ENCODE measurements at places on chromosomes 11 and 22.

DNA sequence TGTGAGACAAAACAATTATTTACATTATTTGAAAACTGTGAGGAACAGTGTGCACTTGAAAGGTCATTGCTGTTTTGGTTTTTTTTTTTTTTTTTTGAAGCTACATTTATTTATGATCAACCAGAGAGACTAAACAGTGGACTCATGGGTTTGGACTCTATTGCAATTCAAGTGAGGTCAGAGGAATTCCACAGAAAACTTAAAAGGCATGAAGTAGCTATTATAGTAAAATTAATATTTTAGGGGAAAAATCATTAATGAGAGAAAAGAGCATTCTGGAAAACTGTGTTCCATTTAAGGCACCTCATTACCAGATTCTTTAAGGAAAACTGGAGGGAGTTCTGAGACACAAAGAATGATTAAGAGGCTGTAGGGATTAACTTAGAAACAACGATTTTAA is 102.8 kb downstream of the WNT11 start:
- DNase-seq: no peak

DNA sequence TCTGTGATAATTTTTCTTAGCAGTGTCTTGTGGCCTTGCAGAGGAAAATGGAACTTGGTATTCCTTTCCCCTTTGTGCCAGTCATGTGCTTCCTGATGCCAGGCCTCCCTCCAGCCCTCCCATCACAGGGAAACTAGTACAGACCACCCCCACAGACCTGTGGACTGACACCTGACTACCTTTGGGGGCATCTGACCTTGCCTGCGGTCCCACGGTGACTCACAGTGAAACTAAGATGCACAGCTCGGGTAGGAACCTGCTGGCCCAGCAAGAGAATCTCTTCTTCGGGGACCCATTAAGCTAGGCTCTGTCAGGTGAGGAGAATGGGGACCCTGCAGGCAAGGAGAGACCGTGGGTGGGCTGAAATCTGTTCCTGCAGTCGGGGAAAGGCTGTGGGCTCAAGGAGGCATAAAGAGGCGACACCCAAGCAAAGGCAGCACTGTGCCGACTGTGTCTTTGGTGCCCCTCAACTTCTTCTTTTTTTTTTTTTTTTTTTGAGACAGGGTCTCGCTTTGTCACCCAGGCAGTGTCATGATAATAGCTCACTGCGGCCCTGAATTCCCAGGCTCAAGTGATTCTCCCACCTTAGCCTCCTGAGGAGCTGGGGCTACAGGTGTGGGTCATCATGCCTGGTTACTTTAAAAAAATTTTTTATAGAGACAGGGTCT is 20.8 kb upstream of the PEX26 start:
- no peak for DNase-seq

DNA sequence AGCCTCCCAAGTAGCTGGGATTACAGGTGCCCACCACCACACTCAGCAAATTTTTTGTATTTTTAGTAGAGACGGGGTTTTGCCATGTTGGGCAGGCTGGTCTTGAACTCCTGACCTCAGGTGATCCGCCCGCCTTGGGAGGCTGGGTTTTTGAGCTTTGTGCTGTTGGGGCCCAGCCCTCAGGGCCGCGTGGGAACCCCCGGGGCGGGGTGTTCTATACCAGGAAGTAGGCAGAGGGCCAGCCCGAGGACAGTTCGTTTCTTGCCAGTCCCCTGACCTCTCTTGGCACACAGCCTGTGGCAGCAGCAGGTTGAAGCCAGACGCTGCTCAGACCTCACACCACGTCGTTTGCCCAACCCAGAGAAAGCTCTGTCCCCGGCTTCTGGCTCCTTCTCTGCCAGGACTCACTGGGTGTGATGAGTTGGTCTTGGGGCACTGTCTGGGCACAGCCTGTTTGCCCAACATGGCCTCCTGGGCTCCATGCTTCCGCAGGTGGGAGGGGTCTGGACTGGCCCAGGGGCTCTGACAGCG is 24.9 kb upstream of the CHKA start:
- DNase-seq: no peak

GRCh38 chr11:134950692-134951304 is 538.8 kb upstream of the B3GAT1 start:
- no peak for DNase-seq

DNA sequence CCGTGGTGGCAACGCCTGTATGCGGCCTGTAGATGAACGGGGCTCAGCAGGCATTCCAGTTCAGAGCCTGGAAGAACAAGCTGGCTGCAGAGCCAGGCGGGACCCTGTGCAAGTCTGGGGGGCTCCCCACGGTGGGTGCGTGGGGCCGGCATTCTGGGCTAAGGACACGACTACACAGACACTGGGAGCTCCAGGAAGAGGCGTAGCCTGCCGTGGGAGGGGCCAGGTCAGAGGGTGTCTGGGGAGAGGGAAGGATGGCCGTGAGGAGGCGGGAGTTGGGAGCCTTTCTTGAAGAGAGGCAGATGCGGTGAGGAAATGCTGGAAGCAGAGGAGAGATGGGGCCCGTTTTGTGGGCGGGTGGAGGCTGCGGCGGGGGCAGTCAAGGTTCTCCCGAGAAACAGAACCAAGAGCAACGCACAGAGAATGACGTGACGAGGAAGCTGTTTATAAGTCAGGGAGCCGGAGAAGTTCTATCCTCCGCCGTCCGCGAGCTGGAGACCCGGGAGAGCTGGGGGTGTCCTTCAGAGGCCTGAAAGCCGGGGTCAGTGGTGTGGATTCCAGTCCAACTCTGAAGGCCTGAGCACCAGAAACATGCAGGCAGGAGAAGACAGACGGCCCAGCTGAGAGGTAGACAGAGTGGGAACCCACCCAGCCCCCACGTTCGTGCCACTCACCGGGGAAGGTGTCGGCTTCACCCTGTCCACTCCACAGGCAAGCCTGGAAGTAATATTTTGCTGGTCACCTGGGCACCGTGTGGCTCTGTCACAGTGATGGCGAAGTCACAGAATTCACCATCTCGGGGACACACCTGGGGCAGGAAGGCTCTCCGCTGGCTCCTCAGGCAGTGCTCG is 529.6 kb downstream of the BRD1 start:
- DNase-seq: no peak

GRCh38 chr11:20729597-20730105 is 60.3 kb downstream of the NELL1 start:
- DNase-seq: no peak

DNA sequence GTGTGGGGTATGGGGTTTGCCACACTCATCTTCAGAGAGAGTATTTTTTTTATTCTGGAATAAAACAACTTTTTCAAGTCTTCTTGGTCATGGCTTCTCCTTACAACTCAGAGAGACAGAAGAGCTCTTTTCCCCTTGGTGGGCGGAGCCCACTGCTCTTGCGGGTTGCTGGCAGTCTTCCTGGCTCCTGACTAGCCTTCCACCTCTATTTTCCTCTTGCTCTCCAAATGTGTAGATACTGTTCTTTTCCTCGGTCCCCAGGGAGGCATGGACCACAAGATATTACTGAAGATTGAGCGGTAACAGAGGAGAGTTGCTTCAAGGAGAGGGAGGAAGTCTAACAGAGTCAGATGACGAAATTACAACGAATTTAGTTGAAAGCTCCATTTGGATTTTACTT is 210.6 kb downstream of the NTM start:
- no peak for DNase-seq

GRCh38 chr22:46070215-46070802 is 80.0 kb upstream of the PPARA start:
- peak; percentile 42 for DNase-seq

GRCh38 chr11:11979488-11980117 is 28.8 kb downstream of the DKK3 start:
- no peak for DNase-seq

DNA sequence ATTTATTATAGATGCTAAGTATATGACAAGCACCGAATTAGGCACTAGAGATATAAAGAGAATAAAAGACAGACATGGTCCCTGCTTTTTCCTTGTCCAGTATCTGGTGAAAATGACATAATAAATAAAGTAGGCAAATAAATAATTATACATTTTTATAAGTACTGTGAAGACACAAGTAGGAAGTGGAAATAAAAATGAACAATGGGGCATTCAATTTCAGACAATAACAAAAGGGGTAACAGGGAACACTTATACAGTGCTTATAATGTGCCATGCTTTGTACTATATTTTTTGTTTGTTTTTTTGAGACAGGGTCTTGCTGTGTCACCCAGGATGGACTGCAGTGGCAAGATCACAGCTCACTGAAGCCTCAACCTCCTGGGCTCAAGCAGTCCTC is 4.3 kb downstream of the KBTBD3 start:
- peak; percentile 9 for DNase-seq

- no peak for DNase-seq
These were observed 9.3 kb upstream of the ADORA2A start for GRCh38 chr22:24417901-24418641.

GRCh38 chr11:7004482-7004881 is 15.7 kb downstream of the ZNF214 start:
- DNase-seq: no peak

DNA sequence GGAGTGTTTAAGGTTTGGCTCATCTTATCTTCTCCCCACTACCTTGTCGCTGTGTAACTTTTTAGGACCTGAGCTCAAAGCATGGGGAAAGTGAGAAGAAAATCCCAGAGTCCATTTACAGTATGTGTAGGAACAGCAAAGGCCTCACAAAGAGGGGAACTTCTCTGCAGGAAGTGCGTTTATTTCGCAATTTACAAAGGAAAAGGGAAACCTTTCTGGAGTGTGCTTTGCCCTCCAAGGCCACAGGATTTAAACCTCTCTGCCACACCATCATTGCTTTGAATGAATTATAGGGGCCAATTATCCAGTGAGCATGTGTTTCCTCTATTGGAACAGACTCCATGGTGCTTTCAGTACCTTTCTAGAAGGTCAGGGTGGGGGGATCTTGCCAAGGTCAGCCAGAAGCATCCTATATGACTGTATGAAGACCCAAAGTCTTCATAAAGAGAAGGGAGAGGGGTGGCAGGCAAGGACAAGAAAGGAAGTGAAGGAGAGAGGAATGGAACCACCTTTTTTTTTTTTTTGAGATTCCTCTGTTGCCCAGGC is 68.1 kb upstream of the LMO2 start:
- DNase-seq: no peak

Data from NCI-H748 treated with DMSO at 0.1 percent for 48 hours (cell line).